Memory B cell (primary cell): ENCODE measurements at places on chromosomes 12 and 14.

DNA sequence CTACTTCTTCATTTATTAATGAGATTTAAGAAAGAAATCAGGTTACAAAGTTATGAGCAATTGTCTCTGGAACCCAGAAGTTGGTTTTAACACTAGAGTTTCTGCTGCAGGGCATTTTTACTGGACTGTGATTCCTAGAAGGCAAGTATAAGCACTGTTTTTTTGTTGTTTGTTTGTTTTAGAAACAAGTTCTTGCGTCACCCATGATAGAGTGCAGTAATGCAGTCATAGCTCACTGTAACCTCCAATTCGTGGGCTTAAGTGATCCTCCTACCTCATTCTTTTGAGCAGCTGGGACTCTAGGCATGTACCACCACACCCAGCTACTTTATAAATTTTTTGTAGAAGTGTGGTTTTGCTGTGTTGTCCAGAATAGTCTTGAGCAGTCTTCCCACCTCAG lies 25.6 kb downstream of the RAP1B start:
- no peak for DNase-seq

DNA sequence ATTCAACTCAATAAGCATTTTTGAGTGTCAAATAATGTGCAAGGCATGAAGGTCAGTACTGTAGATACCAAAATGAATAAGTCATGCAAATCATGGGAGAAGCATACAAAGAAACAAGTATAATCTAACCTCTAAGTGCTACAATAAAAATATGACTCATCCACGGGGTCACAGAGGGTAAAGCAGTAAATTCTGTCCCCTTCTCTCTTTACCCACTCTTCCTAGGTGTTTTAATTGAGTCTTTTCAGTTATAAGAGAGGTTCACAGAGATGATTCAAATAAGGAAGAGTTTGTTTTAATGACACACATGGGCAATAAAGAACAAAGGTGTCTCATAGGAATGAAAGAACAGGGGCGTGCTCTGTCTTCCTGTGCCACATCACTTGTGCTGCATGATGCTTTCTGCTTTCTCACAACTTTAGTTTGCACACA lies 71.5 kb upstream of the DAAM1 start:
- DNase-seq: no peak

DNA sequence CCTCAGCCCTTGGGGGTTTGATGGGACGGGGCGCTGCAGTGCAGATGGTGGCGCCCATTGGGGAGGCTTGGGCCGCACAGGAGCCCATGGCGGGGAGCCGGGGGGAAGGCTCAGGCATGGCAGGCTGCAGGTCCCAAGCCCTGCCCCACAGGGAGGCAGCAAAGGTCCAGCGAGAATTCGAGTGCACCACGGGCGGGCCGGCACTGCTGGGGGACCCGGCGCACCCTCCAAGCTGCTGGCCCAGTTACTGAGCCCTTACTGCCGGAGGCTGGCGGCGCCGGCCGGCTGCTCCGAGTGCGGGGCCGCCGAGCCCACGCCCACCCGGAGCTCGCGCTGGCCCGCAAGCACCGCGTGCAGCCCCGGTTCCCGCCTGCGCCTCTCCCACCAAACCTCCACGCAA lies 34.1 kb upstream of the NUBPL start:
- DNase-seq: no peak

- no peak for DNase-seq
Observed at GRCh38 chr12:80551897-80552296, 107.9 kb downstream of the PTPRQ start.

DNA sequence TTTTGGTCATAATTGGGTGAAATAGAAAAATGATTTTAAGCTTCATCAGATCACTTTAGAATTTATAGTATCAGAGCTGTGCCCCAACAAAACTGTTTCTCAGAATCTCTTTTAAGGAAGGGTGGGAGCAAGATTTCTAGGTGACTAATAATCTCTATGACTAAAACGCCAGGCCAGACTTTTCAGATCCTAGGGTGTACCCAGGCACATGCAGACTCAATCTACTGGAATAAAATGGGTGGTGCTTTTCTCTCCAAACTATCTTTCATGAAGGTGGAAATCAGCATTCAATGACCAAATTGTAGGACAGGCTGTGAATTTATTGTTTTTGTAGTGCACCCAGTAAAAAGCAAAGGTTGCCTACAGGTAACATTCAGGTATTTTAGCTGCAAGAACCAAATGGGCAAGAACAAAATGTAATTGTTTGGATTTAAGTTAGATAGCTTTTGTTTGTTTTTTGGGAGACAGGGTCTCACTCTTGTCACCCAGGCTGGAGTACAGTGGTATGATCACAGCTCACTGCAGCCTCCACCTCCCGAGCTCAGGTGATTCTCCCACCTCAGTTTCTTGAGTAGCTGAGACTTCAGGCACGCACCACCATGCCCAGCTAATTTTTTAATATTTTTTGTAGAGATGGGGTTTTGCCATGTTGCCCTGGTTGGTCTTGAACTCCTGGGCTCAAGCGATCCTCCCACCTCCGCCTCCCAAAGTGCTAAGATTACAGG lies 49.5 kb downstream of the PPP2R5C start:
- DNase-seq: no peak

- DNase-seq: no peak
Observed at GRCh38 chr14:34063470-34064164, 112.7 kb upstream of the EGLN3 start.

GRCh38 chr14:99278836-99279235 lies 6.8 kb upstream of the BCL11B start:
- no peak for DNase-seq

GRCh38 chr12:92439420-92439805 lies 263.4 kb upstream of the PLEKHG7 start:
- DNase-seq: no peak

GRCh38 chr14:38210587-38211216 lies 3.0 kb downstream of the SSTR1 start:
- DNase-seq: no peak

DNA sequence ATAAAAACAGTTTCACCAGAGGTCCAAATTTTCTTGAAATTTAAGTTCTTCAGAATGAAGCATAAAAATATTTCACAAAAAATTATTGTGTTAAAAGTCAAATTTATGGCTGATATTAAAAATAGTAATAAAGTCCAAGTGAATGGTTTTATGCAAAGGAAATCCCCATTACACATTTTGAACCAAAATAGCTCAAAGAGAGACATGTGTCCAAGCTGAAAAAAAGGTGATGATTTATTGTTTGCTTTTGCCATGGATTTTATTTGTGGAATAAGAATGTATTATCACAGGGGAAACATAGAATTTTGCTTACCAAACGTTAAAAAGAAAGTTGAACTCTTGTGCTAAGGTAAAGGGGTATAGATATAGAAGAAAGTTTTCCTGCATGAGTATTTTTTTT lies 4.6 kb downstream of the FOXG1 start:
- no peak for DNase-seq

- no peak for DNase-seq
Observed at GRCh38 chr12:6364044-6364374, 11.4 kb downstream of the SCNN1A start.

DNA sequence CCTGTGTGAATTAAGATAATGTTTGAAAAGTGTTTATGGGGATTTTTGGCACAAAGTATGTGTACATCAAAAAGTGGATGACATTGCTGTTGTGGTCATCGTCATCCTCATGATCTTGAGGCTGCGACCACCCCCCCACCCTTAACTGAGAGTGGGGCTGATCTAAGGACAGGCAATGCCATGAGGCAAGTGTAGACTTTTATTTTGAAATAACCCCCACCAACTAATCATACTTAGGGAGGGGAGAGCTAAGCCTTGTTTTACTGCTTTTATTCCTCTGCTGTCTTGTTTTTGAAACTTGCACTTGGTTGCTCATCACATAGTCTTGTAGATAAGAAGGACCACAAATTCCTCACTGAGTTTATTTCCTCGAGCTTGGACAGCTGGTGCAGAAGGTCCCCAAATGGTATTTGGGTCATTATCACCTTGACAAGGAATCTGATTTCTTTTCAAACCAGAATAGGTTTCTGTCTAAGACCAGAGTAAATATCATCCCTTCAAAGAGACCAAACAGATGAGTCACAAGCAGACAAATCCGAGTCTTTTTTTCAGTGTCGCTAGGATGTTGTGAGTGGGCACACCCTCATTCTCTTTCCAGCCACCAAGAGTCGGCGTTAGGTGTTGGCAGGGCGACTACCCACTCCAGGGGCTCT lies 23.9 kb upstream of the SMOC1 start:
- no peak for DNase-seq

DNA sequence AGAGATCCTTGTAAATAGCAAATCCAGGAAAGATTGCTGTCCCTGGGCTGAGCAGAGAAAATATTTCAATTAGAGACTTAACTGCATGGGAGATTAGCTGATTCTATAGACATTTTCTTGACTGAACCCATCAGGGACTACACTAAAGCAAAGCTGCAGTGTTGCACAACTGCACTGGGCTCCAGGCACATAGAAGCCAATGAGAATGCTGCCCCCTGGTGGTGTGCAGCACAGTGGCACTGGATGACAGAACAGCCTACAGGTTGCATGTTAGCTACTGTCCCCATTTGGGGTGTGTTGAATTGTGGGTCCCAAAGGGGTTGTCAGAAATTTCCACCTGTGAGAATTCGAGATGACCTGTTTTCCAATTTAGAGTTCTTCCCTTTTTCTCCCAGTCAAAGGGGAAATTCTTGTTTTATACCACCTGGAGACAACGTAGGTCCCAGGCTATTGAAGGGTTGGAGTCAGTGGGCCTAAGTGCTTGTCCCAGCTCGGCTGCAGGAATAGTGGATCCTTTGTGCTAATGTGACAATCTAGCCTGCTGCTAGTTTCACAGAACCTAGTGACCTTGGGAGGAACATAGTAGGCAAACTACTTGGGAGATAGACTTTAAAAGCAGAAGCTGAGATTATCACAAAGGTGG lies 114.7 kb downstream of the SLC8A3 start:
- DNase-seq: peak; percentile 13

DNA sequence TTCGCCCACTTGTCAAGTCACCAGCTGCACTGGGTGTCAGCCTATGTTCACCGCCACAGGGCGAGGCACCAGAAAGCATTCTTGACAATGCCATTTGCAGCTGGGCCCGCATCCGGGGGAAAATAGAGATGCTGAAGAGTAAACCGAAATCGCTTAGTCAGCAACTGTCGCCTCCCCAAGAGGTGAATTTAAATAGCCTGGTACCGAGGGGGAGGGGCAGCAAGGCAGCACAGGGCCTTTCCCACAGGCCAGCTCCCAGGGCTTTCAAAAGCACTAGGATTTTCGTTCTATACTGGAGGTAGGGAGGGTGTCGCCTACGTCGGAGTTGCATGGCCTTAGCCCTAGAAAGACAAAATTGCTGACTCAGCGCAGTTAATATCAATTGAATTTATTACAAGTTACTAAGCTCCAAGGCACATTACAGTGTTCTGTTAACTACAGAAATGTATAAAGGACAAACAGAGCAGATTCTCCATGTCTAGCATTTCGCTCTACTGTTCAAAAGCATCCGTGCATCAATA lies 4.3 kb downstream of the IRF2BPL start:
- DNase-seq: no peak

DNA sequence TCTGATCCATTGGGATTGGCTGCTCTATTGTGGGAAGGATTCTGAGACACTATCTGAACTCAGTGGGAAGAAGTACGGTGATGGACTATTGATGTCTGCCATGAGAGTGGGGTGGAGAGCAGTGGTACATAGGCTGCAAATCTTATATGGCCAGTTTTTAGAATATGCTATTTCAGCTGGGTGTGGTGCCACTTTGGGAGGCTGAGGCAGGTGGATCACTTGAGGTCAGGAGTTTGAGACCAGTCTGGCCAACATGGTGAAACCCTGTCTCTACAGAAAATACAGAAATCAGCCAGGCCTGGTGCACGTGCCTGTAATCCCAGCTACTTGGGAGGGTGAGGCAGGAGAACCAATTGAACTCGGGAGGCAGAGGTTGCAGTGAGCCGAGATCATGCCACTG lies 505.9 kb downstream of the MED13L start:
- DNase-seq: no peak

DNA sequence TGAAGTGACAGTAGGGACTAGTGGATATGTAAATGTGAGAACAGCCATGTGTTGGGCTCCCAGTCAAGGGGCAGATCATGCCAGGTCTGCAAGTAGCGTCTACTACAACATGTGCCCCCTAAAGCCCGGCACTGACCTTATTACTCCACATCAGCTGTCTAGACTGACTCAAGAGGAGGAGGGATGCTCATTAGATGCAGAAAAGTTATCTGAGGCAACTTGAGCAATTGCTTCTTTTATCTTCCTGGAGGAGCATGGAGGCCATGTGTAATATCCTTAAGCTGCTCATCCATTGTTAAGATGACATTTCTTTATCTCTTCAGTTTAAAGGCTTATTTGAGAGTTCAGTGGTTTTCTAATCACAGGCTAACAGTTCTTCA lies 404.7 kb upstream of the FLRT2 start:
- DNase-seq: no peak

DNA sequence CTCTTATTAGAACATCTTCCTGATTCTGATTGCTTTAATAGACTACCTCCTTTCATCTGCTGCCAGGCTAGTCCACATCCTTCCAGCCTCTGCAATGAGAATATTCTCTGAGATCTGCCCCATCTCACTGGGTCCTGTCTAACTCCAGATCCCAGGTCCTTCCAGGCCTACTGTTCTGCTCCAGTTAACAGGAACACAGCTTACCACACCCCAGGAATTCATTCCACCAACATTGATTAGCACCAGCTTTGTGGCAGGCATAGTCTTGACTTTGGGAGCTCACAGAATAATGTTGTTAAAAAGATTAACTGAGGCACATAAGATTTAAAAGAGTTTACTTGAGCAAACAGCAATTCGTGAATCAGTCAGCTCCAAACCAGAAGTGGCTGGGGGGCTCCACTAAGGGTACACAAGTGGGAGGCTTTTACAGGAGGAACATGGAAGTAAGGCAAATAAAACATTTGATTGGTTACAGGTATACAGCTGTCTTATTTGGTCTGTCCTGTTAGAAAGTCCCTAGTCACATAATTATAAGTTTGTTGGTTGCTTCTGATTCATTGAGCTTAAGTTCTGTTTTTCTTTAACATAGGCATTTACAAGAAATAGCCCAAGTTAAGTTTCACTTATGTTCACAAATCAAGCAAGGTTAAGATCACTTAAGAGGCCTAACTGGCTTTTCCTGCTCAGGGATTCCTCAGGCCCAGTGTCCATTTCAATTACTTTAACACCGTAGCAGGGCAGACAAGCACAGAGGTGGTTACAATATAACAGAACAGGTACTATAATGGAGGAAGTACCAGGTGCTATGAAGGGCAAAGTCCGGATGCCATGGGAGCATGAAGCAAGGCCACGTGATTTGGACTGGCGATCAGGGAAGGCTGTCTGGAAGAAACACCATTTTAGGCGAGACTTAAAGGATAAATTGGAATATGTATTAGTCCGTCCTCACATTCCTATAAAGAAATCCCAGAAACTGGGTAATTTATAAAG lies 12.2 kb upstream of the MYH7 start:
- DNase-seq: no peak
